NK-92 treated with Interleukin-12 subunit alpha and Interleukin-12 subunit beta, amount 100 ng/mL, for 24 hours (cell line): ENCODE measurements at places on chromosomes 7 and 10.

- DNase-seq: no peak
Observed at GRCh38 chr10:6401558-6402348, 178.3 kb downstream of the PRKCQ start.

DNA sequence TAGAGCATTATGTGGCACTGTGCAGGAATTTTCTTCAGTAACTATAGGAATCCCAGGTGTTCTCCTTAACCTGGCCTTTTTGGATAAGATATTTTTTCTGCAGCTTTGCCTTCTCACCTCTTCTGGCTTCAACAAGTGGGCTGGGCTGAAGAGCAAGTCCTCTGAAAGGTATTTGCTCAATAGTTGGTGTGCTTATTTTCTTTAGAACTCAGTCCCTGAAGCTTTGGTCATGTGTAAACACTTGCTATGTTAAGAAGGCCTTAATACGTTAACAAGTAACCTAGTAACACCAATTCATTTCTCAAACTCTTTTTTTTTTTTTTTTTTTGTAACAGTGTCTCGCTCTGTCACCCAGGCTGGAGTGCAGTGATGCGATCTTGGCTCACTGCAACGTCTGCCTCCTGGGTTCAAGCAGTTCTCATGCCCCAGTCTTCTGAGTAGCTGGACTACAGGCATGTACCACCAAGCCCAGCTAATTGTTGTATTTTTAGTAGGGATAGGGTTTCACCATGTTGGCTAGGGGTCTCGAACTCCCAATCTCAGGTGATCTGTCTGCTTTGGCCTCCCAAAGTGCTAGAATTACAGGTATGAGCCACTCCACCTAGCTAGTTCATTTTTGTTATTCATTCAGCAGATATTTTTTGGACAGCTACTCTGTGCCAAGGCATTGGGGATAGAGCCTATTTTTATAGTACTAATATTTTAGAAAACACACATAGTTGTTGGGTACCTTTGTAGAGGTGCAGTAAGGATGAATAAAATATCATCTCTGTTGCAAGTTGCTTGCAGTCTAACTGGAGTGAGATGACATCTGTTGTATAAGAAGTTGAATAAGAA lies 164.6 kb downstream of the SND1 start:
- DNase-seq: no peak

DNA sequence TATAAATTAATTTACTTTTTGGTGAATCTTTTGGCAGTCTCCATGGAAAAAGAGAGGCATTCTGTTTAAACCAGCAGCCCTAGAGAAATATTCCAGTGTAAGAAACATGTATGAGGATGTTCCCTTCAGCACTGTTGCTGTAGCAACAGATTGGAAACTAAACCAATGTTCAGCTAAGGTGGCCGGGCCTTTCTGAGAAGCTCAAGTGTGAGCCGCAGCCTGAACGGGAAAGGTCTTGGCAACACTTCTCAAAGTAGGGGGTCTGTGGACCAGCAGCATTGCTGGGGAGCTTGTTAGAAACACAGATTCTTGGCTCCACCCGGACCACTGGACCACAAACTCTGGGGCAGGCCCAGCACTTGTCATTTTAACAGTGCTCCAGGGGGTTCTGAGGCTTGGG lies 36.2 kb downstream of the RAMP3 start:
- DNase-seq: no peak

- DNase-seq: no peak
Observed at GRCh38 chr7:110881721-110882120, 209.2 kb upstream of the LRRN3 start.

DNA sequence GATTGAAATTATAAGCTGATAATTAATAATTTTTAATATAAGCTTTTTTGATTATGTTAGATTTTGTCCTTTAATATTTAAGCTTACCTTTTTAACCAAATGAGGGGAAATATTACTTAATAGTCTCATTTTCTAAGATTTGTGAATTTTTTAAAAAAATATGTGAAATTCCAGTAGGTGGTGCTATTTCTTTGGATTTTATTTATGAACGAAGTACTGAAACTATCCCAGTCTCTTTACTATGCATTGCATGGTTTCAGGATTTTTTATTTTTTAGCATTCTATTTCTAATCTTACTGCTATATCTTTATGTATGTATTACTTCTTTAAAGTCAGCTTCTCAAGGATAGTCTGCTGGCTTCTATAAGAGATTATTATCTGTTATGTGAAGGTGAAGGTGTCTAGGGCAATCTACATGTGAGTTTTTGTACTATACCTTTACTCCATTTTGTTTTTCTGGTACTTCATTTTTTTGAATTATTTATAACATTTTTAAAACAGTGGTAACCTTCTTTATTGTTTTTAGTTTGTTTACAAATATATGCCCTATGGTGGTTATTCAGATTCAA lies 78.3 kb downstream of the ATRNL1 start:
- no peak for DNase-seq

DNA sequence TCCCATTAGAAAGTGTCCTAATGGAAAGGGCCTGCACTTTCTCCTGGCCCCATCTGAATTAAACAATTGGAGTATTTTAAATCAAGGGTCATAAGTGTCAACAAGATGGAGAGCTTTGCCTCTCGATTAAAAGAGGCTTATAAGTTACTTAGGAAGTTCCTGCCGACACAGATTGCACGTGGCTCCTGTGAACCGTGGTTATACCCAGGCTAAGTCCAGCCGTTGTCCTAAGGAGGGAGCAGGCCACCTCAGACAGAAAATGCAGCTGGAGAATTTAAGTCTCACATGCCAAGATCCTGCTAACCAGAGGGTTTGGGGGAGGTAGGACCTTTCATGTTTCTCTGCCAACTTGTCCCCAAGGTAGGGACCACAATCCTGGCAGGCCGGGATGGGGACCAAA lies 626.5 kb upstream of the GALNT17 start:
- no peak for DNase-seq

- DNase-seq: no peak
Observed at GRCh38 chr10:113434315-113434714, 118.5 kb upstream of the HABP2 start.

GRCh38 chr10:14123139-14123538 lies 207.6 kb downstream of the FRMD4A start:
- no peak for DNase-seq

- no peak for DNase-seq
Observed at GRCh38 chr7:8260871-8261694, 884 bp downstream of the ICA1 start.

- no peak for DNase-seq
Observed at GRCh38 chr7:106878748-106879439, 13.8 kb downstream of the PIK3CG start.

DNA sequence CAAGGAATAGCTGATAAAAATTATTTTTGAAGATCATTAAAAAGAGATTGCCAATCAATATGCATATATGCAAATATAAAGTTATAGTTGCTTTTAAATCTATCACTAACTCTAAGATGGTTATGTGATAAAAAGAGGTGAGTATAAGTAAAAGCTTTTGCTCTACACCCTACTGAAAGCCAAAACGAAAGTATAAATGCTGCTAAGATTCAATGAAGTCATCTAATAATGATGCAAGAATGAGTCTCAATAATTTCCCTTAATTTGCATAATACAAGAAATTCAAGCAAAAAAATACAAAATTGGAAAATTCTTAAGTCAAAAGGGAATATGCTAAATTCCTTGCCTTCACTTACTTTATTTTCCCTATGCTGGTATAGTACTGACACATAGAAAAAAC lies 75.2 kb downstream of the WAPL start:
- DNase-seq: no peak

DNA sequence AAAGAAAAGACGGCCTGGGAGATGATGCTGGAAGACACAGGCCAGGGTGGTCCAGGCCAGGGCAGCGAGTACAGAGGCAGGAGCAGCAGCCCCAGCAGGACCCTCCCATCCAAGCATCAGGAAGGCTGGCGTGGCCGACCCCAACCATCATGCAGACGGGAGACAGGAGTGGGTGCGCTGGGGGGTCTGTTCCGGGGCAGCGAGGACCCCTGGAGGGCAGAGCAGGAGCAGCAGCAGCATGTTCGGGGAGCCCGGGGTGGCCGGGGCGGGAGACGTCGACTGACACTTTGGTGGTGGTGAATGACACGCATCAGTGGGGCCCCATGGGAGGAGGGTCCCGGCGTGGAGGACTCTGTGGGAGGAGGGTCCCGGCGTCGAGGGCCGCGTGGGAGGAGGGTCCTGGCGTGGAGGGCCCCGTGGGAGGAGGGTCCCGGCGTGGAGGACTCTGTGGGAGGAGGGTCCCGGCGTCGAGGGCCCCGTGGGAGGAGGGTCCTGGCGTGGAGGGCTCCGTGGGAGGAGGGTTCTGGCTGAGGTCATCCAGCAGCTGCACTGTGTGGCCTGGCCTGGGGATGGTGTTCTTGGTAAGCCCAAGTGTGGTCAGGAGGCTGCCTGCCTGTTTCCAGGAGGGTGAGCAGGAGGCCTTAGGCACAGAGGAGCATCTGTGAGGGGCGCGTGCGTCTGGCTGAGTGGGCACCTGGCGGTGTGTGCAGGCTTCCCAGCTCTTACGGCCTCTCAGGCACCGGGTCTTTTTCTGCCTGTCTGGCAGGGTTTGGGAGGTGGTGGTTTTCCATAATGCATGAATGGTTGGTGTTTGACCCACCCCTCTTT lies 38.9 kb downstream of the FAM20C start:
- no peak for DNase-seq

- DNase-seq: no peak
Observed at GRCh38 chr7:360454-361100, 70.6 kb downstream of the FOXL3 start.

GRCh38 chr7:12722136-12722535 lies 34.7 kb downstream of the ARL4A start:
- DNase-seq: no peak

DNA sequence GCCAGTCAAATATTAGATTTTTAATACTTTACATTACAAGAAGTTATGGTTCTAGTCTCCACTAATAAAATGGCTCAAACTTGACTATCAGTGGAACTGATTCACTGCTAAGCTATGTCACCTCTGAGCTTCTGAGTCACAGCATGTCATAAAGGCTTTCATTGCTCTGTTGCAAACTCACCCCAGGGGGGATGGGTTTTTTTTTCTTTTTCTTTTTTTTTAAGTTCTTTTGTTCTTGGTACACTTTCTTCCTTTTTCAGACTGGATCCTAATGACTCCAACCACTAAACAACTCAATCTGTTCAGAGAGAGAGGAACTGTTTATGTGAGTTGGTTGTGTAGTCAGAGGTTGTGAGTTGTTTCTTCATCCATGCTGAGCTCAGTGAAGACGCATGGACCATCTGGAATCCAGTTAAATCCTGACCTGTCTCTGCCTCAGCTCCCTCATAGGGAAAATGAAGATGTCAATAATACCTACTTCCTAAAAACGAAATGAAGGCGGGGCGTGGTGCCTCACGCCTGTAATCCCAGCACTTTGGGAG lies 11.0 kb downstream of the MYOF start:
- DNase-seq: no peak

DNA sequence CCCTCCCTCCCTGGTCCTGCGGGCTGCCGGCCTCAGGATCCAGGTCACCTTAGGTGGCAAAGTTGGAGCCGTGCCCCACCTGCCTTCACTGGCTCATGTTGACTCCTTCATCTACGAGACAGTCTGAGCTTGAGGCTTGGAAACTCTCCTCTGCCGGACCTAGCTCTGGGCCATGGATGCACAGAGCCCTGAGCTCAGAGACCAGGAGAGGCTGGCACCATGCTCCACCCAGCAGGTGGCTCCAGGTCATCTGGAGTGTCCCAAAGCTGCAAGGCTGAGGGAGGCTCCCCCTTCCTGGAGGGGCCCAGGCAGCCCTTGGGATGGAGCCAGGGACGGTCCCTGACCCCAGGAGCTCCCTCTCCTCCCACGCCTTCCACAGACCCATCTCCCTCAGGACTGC lies 81.3 kb downstream of the PDGFA start:
- DNase-seq: no peak

DNA sequence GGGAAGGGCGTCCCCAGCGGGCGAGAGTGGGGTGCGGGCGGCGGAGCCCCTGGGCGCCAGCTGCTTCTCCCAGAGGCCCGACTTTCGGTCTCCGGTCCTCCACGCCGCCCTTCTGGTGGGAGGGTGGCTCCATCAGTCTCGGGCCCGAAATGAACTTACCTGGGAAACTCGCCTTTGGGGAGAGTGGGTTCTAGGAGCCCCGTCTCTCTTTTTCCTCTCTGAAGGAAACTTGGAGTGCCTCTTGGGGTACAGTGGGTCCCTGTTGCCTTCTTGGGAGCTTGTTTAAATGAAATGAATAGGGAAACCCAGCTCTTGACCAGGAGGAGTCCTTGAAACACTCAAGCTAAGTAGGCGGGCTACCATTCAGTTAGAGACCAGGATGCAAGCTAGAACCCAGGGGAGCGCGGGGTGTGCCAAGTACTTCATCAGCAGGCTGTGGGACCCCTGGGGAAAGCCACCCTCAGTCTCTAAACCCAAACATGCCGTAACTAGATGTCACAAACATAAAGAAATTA lies 1.3 kb downstream of the SLC26A4 start:
- no peak for DNase-seq

GRCh38 chr7:150357270-150357669 lies 11.4 kb upstream of the REPIN1 start:
- no peak for DNase-seq

- no peak for DNase-seq
Observed at GRCh38 chr10:88070080-88070880, 206.9 kb downstream of the PTEN start.

DNA sequence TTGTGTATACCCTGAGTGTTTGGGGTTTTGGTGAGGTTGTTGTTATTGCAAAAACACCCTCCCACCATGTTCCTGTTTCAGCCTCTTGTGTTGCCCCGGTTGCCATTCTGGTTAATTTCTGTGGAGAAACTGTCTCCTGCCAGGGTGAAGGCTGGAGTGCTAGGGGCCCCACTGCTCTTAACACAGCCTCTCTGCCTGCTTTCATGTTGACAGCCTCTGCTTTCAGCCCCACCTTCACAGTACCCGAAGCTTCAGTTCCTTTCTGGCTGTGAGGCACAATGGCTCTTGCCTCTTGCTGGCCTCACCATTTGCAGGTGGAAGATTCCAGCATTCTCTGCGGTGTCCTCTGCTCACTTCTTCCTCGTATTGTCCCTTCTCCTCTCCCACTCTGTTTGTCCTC lies 19.2 kb downstream of the SLC18A2 start:
- no peak for DNase-seq

DNA sequence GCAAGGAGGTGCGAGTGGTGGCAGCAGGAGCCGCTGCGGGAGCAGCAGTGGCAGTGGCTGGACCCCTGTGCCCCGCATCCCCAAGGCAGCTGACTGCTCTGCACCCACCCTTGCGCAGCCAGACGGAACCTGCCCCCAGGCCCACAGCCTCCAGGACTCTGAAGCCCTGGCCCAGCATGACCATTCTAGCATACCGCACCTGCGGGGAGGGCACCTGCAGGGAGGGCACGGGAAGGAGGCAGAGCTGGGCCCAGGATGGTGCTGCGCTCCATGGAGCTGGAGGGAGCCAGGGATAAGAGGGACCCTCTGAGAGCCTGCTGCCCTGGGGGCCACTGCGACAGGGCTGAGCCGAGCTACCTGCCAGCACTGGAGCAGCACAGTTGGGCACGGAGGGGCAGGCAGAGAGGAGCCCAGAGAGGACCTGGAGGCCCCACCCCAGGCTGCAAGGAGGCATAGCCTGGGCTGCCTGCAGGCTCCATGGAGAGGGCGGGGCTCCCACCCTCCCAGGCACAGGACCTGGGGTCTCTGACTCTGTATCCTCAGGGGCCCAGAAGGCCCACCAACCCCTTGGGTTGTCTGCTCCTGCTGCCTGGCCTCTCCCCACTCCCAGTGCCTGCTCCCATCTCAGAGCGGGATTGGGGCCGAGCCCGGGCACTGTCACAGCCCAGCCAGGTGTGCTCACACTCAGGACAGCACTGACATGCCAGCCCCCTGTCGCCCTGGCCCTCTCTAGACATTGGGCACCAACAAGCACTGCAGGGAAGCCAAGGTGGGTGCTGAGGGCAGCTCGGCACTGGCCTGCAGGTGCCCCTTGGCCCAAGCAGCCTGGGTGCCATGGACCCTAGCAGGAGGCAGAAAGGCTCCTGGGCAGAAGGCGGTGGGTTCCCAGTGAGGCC lies 87.6 kb downstream of the HTR7 start:
- no peak for DNase-seq
